ENCODE measurements at places on chromosomes 7 and 10.
A peak's percentile ranks its signal among the peaks of the same experiment; 100 is the strongest.

DNA sequence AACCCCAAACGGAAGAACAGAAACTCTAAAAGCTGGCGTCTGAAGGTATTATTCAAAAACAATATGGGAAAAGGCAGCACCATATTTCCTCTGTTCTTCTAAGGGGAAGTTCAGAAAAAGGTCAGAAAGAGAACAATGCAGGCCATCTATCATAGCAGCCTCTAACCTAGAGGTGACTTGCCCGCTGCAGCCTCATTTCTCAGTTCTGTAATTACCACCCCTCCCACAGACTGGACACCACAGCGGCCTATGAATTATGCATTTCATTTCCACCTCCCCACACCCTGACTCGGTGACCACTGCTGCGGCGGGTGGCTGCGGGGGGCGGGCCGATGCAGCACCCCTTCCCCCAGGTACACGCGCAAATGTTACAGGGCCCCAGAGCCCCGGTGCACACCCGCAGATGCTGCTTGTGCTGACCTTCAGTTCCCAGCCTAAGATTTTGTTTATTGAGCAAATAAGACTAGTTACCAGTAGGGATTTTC lies 125.5 kb downstream of the CLEC2L start:
- no peak for DNase-seq

- no peak for DNase-seq
Observed at GRCh38 chr10:128070721-128071416, 55.4 kb downstream of the MKI67 start.

- peak; percentile 66 for DNase-seq
Observed at GRCh38 chr7:47253650-47254080, 328.2 kb downstream of the TNS3 start.

GRCh38 chr10:80540136-80540535 lies 2.4 kb downstream of the SH2D4B start:
- DNase-seq: no peak

- DNase-seq: no peak
Observed at GRCh38 chr10:80493522-80494051, 39.5 kb downstream of the TSPAN14 start.
